ENCODE measurements at places on chromosomes 5 and 9.

DNA sequence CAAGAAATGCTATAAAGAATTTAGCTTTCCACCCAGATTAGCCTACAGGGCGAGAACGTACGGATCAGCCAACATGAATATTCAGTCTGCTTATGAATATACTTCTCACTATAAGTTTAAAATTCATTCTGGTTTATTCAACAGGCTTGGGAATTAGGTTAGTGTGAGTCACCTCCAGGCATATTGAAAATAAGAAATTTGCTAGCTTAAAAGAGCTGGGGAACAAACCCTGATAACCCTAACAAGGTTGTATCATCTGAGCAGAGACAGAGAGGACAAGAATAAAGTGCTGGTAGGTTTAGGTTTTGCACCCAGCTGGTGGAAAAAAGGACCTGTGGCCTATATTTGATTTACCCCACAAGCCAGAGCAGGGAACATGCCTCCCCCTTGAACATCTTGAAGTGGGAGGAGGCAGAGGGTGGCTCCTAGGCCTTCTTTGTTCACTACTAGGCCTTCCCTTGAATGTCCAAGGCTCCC is 12.3 kb downstream of the FNBP1 start:
- DNase-seq: no peak

DNA sequence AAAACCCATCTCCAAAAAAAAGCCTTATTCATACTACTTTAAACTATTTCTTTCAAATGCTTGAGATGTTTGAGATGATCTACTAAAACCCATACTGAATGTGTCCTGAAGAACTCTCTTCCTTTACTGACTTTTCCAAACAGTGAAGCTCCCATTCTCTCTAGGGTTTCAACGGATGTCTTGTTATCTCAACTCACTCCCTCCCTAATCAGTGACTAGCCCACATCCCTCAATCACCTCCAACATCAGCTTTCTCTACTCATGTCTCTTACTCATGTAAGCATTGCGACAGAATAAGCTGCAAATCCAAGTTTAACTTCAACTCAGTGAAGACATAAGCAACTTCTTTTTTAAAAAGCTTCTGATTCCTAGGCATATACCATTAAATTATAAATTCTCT is 42.1 kb downstream of the WDR41 start:
- DNase-seq: no peak

DNA sequence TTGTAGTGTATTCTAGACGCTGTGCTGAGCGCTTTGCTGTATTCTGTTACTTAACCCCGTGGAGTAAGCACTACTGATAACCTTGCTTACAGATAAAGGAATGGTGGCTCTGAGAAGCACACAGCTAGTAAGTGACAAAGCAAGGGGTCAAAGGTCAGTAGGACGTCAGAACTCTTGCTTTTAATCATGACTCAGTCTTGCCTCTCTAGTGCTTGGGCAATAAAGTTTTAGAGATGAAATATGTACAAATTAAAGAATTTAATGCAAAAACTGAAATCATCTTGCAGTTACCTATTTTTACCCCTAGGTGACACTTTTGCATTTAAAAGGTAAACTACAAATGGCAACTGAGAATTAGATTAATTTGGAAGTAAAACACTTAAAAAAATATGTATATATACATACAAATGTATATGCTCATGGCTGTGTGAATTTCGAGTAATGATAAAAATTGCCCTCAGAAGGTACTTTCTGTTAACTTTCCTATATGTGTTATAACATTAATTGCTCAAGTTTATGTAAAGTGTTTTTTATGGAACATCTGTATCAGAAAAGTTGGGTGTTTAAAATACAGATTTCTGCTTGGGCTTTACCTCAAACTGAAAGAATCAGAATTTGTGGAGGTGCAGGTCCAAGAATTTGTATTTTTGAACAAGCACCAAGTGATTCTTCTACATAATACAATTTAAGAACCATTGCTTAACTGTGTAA is 175.1 kb upstream of the DAB2 start:
- peak; percentile 4 for DNase-seq

DNA sequence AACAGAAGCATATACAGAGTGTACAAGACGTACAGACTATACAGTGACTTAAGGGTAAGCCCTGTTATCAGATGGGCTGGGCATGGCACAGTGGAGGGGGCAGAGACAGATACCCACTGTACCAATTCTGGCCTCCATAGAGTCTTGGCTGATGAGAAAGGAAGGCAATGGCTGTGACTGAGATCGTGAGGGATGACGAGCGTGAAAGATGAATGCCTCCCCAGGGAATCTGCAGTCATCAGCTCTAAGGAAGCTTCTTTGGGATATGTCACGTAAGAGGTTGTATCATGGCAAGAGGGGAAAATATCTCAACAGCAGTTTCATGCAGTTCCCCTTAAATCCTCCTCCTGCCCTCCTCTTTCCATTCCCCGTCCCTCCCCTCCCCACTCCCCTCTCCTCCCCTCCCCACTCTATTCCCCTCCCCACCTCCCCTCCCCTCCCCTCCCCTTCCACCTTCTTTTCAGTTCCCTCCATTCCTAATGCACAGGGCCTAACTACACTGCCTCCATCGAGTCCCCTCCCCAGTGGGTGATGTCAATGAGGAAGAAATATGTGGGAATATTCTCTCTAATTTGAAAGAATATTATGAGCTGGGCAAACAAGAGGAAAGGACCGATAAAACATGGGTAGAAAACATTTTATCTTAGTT is 226.4 kb upstream of the DAP start:
- no peak for DNase-seq

GRCh38 chr5:173010021-173010420 is 26.4 kb downstream of the ATP6V0E1 start:
- DNase-seq: no peak

GRCh38 chr5:61840361-61840760 is 465.6 kb upstream of the KIF2A start:
- no peak for DNase-seq

- DNase-seq: no peak
These were observed 15.0 kb downstream of the ABHD17B start for GRCh38 chr9:71895955-71896354.

DNA sequence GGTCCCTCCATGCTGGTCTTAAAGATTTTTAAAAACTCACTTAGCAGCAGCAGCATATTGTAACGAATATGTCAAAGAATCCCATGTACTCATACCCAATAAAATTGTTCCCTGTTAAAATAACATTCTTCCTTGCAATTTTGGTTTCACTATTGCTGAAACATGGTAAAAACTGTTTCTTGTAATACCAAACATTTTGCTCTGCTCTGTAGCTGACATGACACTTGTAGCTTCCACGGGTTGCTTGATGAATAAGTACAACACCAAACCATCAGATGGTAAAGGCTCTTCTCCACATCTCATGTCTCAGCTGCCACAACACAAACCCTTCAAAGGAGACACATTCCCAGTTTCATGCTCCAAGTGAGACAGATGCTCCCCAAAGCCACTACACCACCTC is 180.7 kb upstream of the PTGER4 start:
- no peak for DNase-seq

DNA sequence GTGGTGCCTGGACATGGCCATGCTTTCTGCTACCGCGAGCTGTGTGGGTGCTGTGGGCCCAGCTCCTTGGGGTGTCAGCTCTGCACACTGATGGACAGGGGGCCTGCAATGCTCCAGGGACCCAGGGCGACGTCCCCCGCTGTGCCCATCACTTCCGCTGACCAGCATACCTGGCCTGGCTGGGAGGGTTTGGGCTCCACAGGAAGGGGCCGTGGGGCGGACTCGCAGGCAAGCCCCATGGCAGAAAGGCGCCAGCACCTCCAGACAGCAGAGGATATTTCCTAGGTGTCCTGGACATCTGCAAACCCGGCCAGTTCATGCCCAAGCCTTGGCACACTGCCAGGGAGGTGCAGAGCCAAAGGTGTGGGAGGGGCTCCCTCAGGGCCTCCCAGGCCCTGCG is 295.8 kb upstream of the IRX4 start:
- no peak for DNase-seq

DNA sequence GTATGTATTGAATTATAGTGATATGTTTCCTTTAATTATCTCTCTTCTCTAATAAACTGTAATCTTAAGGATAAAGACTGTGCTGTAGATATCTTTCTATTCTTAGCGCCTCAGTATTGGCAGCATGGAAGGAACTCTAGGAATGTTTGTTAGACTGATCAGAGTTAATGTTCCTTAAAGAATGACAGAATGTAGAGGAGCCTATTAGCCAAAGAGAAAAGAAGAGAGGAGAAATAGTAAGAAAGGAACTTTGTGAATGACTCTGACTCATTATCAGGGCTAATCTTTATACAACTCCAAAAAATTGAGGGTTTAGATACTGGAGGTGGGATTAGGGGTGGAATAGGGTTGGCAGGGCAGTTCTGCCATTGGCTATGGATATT is 59.0 kb upstream of the NUDT12 start:
- no peak for DNase-seq

DNA sequence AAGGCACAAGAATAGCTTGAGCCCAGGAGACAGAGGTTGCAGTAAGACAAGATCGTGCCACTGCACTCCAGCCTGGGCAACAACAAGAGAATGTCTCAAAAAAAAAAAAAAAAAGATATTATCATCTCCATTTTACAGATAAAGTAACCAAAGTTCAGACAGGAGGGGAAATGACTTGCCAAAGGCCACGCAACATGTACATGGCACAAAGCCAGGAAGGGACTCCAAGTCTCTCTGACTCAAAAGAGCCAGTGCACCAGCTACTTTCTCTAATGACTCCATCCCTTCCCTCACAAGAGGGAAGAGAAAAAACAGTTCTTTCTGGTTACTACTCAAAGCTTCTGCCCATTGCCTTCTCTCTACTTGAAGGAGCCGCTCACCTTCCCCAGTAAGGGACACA is 34.1 kb downstream of the SIL1 start:
- DNase-seq: no peak

DNA sequence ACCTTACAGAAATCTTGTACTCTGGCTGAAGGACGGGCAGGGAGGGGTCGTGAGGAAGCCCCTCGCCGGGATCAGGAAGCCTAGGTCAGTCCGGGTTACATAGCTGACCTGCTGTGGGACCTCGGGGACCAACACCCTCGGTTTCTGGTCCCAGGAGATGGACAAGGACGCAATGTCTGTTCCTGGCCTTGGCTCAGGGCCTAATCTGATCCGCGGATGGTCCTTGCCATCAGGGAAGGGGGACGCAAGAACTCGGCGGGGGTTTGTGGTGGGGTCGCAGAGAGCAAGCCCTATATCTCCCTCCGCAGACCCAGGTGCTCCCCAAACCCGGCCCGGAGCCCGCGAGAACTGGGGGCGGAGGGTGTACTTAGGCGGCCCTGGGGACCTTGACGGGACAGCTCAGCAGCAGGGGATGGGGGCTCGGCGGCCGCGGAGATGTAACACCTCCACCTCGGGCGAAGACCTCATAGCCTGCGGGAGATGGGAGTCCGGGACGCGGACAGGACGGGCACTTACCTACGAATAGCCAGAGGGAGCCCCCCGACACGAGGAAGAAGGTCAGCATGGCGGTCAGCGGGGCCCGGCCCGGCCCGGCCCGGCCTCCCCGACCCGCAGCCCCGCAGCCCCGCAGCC is 353 bp downstream of the ACSL6 start:
- no peak for DNase-seq

GRCh38 chr5:65262649-65263059 is 219.1 kb downstream of the ADAMTS6 start:
- DNase-seq: no peak

- DNase-seq: peak; percentile 18
These were observed 110.5 kb upstream of the CDKN2B start for GRCh38 chr9:22119522-22120158.

DNA sequence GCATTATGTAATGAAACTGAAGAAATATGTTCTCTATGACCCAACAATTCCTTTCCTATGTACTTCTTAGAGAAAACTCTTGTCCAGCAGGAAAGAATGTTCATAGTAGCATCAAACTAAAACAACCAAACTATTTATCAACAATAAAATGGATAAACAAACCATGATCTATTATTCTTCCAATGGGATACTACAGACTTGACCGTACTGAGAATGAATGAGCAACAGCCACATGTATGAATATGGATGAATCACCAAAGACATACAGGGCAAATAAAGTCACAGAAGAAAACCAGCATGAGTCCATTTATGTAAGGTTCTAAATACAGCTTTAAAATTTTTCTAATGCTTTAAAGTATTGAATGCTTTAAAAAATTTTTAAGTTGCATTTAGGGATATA is 73.6 kb upstream of the SUSD1 start:
- DNase-seq: no peak

DNA sequence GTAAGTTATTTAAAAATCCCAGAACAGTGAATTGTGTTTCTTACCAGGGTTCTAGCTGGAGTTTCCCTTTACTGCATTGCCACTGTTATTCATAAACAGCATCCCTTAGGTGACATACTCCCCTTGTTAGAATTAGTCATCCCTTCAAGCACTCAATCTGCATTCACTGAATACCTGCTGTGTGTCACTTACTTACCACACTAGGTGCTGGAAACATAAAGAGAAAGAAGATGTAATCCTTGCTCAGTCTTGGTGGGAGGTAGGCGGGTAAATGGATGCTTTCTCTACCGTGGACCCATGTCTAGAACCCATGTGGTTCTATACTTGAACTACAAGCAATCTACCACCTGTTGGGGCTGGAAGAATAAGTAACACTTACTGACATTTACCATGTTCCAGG is 371.6 kb downstream of the KDM4C start:
- no peak for DNase-seq

GRCh38 chr5:116703941-116704340 is 129.3 kb upstream of the SEMA6A start:
- no peak for DNase-seq

GRCh38 chr5:147046281-147046680 is 167.7 kb upstream of the PPP2R2B start:
- DNase-seq: no peak

GRCh38 chr9:105345626-105346025 is 101.2 kb downstream of the SLC44A1 start:
- no peak for DNase-seq

DNA sequence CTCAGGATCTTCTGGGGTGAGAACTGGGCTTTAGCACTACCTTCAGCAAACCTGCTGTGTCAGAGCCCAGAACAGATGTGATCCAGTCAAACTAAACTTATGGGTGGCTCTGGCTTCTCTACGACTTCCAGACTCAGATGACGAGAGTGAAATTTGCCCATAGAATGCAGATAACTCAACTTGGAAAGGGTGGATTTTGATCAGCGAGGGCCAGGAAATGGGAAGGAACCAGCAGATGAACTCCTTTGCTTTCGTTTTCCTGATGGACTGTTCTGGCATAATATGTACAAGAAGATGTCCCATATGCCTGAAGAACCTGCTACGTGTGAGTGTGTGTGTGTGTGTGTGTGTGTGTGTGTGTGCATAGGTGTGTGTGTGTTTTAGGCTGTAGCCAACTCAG is 132.0 kb upstream of the MOCS2 start:
- DNase-seq: no peak

DNA sequence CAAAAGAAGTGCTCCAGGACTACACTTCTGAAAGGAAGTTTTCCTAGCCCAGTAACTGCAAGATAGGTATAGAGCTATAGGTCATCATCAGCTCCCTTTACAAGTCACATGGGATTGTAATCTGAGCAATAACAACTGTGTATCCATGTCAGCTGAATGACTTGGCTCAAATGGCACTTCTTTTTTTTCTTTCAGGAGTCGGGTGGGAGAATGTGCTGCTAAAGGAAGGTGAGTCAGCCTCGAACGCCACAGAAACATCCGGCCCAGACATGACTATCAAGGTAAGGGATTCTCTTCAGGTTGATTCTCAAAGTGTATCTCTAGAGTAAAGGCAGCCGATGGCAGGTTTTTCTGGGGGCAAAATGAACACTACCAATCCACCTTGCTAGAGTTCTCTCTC is 192.2 kb downstream of the C9orf152 start:
- no peak for DNase-seq

GRCh38 chr5:11069041-11069440 is 308.0 kb upstream of the DAP start:
- DNase-seq: no peak
